D721Med (cell line): ENCODE measurements at places on chromosomes 5 and 9.

DNA sequence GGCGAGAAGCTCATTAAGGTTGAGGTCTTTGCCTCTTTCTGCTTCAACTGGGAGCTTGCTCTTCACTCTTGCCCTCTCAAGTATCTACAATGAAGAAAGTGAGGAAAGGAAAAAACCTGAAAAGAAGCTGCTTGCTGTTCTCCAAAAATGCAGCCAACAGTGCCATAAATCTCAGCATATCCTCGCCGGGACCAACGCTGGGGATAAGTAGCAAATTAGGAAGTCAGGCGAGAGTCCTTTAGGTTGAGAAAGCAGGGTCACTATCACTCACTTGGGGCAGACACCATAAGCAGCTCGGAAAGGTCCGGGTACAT, 399 bp downstream of the NUP155 start:
- no peak for DNase-seq

GRCh38 chr5:107455111-107455544, 215.6 kb downstream of the EFNA5 start:
- DNase-seq = no peak

DNA sequence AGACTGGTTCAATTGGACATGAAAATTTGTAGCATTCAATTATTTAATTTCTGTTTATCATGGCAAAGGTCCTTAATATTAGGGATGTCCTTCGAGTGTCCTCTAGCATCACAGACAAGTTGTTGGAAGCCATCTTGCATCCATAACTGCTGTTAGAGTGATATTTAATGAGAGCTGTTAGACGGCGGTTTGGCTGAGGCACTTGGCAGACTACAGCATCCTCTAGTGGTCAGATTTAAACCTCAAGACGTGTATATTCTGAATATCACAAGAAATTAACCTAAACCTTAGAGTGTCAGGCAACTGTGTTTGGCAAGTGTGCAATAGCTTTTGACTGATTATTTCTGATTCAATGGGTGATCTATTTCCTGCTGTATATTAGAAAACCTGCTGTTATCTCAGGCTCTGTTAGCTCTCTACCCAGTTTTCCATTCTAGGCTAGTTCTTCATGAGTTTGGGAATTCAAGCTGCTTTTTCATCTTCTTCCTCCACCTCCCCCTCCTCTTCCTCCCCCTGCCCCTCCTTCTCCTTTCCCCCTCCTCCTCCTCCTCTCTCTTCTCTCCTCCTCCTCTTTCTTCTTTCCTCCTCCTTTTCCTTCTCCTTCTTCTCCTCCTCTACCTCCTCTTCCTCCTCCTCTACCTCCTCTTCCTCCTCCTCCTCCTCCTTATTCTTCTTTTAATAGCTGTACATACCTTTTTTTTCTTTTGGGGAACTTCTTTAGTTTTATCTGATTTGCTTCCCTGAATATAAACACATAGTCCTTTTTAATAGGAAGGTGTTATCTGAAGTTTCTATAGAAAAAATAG, 8.6 kb downstream of the SPINK1 start:
- no peak for DNase-seq

- no peak for DNase-seq
Observed at GRCh38 chr9:110979636-110980035, 58.6 kb downstream of the LPAR1 start.

DNA sequence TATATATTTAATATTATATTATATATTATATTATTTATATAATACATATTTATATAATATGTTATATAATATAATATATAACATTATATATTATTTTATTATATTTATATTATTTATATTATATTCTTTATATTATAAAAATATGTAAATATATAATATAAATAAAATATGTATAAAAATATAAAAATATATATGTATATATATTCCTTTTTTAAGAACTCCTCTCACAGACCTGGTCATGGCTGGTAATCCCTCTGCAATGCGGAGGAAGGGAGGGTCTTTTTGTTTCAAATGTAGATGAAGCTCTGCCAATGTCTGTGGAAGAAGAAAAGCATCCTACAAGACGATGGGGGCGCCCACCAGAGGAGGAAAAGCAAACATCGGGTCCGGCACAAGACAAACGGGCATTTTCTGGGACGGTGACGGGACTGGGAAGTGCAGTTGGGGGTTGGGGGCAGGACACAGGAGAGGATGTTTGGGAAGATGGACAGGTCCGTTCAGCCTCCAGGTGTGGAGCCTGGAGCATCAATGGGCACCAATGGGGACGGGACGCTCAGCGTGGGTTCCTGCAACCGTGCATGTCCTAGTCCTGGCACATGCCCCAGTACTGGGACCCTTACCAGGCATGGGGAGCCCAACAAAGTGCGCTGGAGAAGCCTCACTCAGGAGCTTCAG, 194.0 kb downstream of the IRX1 start:
- DNase-seq = no peak

DNA sequence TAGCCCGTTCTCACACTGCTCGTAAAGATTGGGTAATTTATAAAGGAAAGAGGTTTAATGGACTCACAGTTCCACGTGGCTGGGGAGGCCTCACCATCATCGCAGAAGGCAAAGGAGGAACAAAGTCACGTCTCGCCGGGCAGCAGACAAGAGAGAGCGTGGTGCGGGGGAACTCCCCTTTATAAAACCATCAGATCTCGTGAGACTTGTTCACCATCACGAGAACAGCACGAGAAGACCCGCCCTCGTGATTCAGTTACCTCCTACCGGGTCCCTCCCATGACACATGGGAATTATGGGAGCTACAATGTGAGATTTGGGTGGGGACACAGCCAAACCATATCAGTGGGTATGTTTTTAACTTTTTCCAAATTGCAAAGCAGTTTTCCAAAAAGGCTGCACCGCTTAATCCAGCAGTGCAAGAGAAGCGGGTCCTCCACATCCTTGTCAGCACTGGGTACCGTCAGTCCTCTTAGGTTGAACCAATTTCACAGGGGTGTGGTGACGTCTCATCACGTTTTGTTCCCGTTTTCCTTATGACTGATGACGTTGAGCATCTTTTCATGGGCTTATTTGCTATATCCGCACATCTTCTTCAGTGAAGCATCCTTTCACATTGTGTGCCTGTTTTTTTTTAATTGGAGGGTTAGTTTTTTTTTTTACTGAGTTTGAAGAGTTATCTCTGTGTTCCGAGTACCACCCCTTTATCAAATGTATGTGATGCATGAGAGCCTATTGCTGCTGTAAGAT, 8.0 kb upstream of the FCN2 start:
- no peak for DNase-seq

DNA sequence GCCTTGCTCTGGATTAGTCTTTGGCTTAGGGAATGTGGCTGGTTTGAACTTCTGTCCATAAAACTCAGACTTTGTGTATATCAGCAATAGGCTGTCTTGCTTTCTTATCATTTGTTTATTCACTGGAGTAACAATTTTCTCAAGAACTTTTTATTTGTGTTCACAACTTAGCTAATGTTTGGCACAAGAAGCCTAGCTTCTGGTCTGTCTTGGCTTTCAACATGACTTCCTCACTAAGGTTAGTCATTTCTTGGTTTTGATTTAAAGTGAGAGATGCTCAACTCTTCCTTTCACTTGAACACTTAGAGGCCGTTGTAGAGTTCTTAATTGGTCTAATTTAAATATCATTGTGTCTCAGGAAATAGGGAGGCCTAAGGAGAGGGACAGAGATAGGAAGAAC, 4.9 kb downstream of the FBXO38 start:
- no peak for DNase-seq

- DNase-seq = no peak
Observed at GRCh38 chr5:78633700-78634099, 14.9 kb downstream of the LHFPL2 start.

DNA sequence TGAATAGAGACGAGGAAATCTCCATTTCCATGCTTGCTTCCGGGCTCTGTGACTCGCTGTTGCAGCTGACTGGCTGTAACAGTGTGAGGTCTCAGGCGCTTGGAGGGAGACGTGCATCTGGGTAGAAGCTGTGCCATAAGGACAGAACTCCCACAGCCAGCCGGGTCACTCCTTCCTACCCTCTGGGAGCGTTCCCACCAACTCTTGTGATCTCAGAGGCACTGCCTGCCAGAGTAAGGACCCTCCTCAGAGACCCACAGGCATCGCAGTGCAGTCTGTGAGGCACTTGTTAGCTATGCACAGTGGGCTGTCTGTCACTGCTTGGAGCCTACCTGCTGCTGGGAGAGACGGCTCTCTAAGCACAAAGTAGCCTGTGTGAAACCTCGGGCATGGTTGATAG, 203.4 kb upstream of the SEMA6A start:
- DNase-seq = no peak

- DNase-seq = no peak
Observed at GRCh38 chr5:56244627-56245026, 11.5 kb upstream of the ANKRD55 start.

DNA sequence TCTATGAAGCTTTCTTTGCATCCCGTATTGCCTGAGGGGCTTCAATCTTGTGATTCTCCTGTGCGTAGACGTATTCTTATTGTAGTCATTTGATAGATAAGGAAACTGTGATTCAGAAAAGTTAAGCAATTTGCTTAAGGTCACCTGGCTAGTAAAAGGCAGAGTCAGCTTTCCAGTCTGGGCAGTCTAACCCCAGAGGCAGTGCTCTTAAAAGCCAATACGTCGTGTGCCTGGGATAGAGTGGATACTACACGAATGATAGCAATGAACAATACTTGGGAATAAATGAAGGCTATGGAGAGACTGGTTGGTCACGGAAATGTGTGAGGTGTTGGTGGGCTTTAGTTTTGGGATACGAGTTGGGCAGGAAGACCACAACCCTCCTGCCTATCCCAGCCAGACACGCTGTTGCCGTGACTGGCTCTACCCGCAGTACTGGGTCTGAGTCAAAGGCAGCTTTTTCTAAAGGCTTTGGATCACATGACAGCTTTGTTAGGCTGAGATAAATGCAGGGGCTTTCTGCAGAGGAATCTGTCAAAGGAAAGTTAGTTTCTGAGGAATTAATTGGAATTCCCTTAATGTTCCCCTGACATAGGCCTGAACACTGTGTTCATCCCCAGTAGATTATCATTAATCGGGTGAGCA, 302.6 kb downstream of the KIF4B start:
- DNase-seq = no peak

GRCh38 chr5:133751421-133751820, 139.1 kb upstream of the FSTL4 start:
- DNase-seq = no peak
